ENCODE measurements at places on chromosomes 6 and 20.

DNA sequence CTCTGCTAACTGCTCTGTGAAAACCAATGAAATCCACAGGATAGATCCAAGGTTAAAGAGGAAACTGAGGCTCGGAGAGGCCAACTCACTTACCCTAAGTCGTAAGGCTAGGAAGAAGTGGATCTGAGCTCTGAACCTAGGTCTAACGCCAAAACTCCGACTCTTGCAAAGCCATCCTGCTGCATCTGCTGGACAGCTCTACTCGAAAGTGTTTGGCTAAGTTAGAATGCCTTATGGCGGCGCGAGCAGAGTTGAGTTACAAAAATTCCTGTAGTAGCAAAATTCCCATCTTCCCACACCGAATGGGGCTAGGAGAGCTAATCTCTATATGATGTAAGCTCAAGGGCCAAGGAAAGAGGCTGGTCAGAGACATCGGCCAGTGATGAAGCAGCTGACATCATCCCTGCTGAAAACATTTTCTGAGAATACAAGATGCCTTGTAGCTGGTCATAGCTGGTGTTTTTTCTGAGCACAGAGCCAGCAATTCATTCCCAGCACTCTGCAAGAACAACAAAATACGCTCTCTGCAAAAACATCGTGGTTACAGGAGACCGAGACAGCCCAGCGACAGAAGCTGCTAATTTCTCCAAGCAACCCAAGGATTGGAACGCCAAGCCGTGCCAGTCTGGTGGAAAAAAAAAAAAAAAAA is 1.8 kb downstream of the SPATA2 start:
- DNase-seq: no peak

- no peak for DNase-seq
Measured at GRCh38 chr6:112307707-112308106, 39.4 kb upstream of the RFPL4B start.

- no peak for DNase-seq
Measured at GRCh38 chr6:146498309-146498708, 45.3 kb upstream of the RAB32 start.

DNA sequence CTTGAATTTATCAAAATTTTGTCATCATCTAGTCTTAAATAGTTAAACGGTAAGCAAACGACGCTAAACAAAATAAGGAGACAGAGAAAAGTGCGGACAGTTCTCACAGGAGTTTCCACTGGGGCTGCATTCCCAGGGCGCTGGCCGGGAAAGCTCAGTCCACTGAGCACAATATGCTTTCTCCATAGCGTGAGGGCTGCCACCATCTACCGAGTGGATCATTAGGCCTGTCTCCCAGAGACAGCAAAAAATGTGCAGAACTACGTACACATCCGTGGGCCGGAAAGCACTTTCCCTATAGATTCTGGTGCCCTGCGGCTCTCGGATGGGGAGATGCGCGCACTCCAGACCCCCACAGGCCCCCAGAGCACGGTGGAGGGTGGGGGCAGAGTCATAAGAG is 84.9 kb downstream of the THBS2 start:
- DNase-seq: no peak

DNA sequence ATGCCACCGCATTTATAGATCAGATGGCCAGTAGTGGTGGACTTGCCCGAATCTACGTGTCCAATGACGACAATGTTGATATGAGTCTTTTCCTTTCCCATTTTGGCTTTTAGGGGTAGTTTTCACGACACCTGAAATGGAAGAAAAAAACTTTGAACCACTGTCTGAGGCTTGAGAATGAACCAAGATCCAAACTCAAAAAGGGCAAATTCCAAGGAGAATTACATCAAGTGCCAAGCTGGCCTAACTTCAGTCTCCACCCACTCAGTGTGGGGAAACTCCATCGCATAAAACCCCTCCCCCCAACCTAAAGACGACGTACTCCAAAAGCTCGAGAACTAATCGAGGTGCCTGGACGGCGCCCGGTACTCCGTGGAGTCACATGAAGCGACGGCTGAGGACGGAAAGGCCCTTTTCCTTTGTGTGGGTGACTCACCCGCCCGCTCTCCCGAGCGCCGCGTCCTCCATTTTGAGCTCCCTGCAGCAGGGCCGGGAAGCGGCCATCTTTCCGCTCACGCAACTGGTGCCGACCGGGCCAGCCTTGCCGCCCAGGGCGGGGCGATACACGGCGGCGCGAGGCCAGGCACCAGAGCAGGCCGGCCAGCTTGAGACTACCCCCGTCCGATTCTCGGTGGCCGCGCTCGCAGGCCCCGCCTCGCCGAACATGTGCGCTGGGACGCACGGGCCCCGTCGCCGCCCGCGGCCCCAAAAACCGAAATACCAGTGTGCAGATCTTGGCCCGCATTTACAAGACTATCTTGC is 725 bp downstream of the EEF1A1 start:
- DNase-seq: peak; percentile 63

- DNase-seq: no peak
Measured at GRCh38 chr6:113185299-113185698, 671.8 kb upstream of the MARCKS start.

DNA sequence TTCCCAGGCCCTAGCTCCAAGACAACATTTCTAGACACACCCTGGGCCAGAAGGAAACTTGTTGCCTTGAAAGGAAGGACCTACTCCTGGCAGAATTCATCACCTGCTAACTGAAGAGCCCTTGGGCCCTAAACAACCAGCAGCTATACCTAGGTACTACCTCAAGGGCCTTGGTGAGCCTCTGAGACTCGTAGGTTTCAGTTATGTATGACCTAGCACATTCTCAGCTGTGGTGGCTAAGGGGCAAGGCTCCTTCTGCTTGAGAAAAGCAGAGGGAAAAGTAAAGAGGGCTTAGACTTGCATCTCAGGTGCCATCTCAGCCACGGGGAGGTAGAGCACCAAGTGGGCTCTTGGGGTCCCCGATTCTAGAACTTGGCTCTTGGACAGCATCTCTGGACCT is 132.3 kb upstream of the NHSL1 start:
- no peak for DNase-seq

- no peak for DNase-seq
Measured at GRCh38 chr20:64143018-64143801, 21.0 kb upstream of the MYT1 start.

GRCh38 chr6:21281366-21281765 is 312.2 kb upstream of the SOX4 start:
- no peak for DNase-seq

DNA sequence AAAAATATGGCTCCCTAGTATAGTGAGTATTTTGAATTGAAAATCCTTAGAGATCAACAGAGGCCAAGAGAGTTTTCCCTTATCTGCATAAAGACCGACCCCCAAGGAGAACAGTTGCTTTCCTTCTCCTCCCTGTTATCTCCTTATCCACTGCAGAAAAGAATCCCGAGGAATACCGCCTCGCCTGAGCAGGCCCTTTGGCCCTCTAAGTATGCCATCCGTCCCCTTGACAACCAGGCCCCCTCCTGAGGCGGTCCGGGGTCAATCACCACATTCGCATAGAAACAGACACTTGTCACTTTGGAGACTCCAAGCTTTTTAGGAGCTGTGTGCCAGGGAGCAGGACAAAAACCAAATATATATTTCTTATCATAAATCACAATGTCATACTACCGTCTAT is 15.9 kb upstream of the GGTLC1 start:
- DNase-seq: no peak

DNA sequence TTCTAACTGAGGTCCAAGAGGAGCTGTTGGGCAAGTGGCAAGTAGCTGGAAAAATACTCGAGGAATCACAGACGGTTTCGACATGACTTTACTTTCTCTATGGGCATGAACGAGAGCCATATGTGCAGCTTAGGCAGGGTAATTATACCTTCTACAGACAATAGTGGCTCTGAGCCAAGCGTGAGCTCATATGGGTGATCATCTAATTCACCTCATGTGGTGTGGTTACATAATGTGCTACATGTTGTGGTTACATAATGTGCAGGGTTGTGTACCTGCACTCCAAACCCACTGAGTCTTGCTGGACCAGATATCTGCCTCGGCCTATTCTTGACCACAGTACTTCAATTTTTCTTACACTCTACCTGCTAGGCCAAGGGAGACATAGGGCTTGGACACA is 771.7 kb upstream of the EYS start:
- DNase-seq: no peak

DNA sequence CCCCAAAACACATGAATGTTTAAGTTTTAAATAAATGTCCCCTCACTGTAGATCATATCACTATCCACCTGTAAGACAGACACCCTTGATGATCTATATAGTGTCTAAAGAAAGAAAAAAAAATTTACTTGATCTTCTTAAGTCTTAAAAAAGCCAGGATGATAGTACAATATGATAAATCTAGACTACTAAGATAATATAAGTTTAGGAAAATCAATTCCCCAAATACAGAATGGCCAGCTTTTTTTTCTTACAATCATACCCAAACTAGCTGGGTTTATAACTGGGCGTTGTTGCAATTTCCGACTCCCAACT is 14.4 kb downstream of the ZNF217 start:
- no peak for DNase-seq

DNA sequence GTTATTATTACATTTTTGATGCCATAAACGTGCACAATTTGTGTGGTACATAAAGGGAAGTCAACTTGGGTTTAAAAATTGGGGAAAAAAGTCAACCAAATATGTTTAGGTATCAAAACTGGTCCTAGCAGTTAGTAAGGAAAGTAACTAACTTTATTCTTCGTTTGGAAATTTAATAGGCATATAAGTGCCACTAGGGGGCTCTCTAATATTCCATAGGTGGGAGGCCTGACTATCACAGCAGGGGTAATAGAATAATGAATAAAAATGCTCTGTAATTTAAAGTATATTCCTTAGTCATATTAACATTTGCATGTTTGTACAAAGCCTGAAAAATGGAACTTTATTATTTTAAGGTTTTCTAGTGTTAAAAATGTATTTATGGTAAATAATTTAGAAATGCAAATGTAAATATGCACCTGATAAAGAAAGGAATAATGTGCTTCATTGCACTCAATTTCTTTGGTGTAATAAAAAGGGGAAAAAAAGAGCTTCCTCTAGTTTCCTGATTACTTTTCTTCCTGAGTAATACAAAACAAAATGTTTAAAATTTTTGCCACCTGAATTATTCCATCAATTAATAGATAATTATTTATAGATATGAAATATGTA is 125.7 kb upstream of the HDAC2 start:
- DNase-seq: no peak

GRCh38 chr6:128573036-128573435 is 52.6 kb upstream of the PTPRK start:
- no peak for DNase-seq

DNA sequence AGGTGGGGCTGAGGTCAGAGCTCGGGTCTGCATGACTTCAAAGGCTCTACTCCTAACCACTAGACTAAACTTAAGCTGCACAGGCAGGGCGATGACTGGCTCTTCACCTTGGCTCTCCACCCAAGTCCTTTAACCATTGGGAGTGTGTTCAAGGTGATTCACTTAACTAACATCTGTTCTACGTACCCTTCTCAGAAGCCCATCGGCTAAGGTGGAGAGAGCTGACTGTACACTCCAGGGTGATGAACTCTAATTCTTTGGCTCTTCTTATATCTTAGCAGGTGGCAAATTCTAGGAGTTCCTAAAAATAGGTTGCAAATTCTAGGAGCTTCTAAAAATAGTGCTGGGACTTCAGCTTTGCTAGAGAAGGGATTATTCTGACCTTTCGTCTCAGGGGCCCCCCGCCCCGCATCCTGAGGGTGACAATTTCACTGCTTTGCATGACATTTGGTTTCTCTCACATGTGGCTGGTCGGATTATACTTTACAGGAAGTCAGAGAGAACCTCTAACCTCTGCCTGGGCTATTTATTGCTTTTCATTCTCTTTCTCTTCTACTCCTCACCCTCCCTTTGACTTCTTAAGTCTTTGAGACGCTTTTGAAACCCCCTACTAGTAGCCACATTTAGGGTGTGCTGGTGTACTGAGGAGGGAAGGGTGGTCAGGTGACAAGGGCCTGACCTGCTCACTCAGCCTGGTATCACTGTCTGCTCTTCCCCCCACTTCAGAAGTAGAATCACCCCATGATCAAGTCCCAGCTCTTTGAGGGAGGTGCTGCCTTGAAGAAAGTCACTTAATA is 55.5 kb downstream of the PRDM1 start:
- no peak for DNase-seq

DNA sequence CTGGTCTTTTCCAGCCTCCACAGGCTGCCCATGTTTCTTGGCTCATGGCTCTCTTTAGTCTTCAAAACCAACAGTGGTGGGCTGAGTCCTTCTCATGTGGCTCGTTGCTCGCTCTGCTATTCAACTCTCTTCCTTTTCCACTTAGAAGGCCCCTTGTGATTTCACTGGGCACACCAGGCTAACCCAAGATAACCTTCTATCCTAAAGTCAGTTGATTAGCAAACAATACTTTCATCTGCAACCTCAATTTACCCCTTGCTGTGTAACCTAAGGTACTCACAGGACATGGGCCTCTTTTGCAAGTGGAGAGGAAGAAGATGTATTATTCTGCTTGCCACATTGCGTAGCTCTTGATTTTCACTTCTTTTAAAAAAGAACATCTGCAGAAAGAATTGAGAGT is 79.6 kb downstream of the UTRN start:
- DNase-seq: no peak

- DNase-seq: no peak
Measured at GRCh38 chr6:88785478-88785877, 177.9 kb downstream of the RNGTT start.

- no peak for DNase-seq
Measured at GRCh38 chr20:42775866-42776265, 413.8 kb downstream of the PTPRT start.

DNA sequence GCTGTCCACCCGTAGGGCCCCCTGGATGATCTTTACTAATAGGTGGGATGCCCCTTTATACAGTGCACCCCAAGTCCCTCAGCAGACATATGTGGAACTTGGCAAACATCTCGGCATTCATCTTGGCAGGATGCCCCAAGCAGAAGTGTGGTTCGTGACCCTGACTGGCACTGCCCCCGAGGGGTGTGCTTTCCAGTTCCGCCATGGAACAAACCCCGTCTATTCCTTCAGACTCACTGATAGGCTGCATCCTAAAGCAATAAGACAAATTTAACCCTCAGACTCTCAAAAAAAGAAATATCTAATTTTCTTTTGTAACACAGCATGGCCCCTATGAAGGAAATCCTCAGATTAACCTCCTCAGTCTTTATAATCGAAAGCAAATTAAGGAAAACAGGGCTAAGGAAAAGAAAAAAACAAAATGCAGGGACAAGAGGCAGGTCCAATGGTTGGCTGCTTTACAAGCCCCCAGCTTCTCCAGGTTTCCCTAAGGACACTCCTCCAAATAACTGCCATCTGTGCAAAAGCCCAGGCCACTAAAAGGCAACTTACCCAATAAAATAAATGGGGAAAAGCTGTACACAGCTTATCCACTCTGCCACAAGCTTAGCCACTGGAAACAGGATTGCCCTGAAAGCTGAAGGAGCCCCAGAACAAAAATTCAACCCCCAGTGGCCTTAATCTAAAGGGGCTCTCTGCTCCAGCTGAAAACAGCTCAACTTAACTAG is 30.5 kb upstream of the RIPK1 start:
- DNase-seq: no peak

- no peak for DNase-seq
Measured at GRCh38 chr6:125237764-125238163, 64.0 kb downstream of the HDDC2 start.

- no peak for DNase-seq
Measured at GRCh38 chr6:154450498-154450897, 60.0 kb downstream of the CNKSR3 start.

Measured in stimulated activated CD8-positive, alpha-beta memory T cell treated with anti-CD3 and anti-CD28 coated beads, Interleukin-4, amount 100 ng/mL, for 1 hour (primary cell).